Hippocampal formation (tissue), 2 donors: ENCODE measurements at places on chromosomes 2 and 18.

- DNase-seq: no peak
Observed at GRCh38 chr2:61357681-61358080, 113.2 kb downstream of the USP34 start.

- no peak for DNase-seq
Observed at GRCh38 chr2:11144077-11144737, 11.1 kb upstream of the SLC66A3 start.

DNA sequence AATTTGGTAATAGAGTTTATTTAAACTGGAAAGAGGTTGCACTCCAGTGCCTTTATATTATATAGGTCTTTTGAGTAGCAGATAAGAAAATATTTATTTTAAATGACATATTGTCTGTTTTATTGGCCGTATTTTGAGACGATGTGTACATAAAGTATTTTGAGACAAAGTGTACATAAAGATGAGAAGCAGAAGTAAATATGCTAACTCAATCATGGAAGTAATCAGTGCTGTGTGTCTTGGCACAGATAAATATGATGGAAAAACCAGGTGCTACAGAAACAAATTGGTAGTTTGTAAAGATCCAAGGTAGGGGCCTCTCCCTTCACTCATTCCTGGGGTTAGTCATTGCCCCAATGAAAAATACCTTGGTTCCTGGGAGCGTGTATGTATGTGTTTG, 382.9 kb downstream of the DSEL start:
- no peak for DNase-seq

DNA sequence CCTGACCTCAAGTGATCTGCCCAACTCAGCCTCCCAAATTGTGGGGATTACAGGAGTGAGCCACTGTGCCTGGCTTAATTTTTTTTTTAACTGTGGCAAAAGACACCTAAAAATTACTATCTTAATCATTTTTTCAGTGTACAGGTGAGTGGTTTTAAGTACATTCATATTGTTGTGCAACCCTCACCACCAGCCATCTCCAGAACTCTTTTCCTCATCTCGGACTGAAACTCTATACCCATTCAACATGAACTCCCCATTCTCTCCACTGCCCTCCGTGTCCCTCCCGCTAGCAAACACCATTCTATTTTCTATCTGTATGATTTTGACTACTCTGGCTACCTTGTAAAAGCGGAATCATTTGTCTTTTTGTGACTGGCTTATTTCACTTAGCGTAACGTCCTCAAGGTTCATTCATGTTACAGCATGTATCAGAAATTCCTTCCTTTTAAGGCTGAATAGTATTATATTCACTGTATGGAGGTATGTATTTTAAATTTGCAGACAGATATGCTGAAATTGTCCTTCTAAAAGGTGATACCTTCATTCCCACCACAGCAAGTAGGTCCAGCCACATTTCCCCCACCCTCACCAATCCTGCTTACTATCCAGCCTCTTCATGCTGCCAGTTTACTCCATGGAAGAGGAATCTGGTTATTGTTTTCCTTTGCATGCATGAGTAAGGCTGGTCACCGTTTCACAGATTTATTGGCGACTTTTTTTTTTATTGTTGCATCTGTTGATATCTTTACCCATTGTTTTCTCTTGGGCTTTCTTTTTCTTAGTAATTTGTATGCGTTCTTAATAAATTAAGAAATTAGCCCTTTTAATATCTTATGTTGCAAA, 40.6 kb upstream of the ANXA4 start:
- no peak for DNase-seq

DNA sequence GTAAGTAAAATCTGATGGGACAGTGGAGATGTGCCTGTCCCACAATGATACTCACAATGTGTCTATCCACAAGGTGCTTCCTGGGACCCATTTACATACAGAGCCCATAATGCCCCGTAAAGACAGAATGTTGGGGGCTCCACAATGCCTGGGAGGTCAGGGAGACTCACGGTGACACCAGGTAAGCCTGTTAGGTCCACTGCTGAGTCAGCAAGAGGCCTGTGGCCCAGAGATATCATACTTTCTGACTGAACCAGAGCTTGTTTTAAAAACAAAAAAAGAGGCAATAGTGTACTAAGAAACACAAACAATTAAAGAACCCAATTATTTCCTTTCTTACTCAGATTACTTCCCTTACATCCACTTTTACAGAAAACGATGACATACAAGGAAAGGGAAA, 771.1 kb upstream of the ID2 start:
- DNase-seq: no peak

DNA sequence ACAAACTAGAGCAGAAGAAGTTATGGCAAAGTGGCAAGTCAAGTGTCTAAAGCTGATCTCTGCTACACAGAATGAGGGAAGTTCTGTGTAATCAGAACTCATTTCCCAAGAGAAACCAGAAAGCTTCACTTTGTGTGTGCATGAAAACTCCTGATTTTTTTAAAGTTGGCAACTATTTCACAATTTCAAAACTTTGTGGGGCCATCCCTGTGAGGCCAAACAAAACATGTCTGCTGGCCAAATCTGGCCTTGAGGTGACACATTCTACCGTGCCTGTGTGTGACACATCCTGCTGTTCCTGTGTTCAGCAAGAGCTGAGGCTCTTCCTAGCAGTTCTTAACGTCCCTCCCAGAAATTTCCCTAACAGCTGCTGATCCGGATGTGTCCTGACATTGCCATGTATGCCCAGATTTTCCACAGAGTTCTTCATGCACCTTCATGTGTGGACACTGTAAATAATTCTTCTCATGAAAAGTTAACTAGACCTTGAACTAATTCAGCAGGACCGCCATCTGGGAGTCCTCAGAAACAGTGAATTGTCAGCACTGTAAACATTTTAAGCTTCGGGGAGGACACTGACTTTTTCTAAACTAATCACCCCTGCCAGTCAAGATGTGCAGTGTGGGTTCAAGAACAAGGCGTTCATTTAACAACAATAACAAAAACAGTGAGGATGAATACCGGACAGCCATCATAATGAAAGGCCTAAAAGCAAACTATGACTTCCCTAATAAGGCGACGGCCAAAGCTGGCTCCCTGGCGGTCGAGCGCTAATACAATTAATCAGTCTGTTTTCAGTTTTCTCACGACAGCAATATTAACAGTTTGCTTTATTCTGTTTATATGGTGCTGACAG, 99.0 kb downstream of the PLEKHM3 start:
- DNase-seq: no peak

DNA sequence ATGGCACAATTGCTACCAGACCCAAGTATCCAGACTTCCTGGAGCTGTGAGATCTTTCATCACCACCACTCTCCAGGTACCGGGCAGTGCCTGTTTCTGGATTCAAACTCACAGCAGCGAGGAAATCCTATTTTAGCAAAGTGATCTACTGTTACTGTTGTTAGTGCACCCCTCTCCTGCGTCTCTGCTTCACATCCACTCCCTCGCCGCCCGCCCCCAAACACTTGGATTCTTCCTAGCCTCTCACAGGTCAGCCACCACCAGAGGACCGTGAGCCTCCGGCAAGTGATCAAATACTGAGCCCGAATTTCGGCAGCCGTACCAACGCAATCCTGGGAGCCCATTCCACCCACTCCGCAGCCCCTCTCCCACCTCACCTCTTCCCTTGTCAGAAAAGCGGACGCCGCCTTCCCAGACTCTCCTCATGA, 519 bp downstream of the METTL4 start:
- DNase-seq: peak; percentile 71

DNA sequence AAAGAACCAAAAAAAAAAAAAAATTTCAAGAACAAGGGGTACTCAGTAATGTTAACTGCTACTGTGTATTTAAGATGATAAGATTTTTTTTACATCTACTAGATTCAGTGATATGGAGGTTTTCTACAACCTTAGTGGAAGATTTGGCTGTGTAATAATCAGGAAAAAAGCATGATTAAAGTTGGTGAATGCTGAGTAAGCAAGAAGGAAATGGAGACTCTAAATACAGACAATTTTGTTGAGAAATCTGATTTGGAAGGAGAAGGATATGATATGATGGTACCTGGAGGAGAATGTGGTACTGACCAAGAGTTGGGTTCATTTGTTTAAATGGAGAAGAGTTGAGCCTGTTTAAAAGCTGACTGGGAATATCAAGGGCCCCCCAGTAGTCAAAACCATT, 125.1 kb downstream of the WDPCP start:
- no peak for DNase-seq

- DNase-seq: no peak
Observed at GRCh38 chr2:65514555-65515195, 82.3 kb upstream of the SPRED2 start.

DNA sequence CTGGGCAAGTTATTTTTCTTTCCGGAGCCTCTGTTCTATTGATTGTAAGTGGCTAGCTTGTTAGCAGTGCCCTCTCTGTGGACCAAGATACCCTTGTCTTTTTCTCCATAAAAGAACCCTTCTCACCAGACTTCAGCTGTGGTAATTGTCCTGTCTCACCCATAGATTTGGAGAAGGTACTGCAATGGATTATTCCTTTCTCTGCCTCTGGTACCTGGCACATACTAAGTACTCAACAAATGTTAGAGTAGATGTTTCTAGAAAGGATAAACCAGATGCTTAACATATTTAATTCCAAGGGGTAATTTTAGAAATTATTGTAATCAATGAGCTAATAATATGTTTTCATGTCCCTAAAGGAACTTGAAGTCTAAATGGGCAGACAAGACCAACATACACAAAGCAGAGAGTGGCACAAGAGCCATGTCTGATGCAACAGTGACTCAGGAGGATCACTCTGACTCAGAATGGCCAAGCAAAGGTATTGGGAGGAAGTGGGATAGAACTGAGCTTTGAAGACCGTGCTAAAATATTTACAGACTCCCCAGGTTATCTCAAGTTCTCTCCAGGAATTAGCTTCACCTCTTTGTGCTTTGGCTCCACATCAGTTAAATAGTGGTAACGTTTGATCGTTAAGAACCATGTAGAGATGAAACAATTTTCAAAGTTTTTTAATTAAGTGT, 129.7 kb upstream of the OSR1 start:
- no peak for DNase-seq

DNA sequence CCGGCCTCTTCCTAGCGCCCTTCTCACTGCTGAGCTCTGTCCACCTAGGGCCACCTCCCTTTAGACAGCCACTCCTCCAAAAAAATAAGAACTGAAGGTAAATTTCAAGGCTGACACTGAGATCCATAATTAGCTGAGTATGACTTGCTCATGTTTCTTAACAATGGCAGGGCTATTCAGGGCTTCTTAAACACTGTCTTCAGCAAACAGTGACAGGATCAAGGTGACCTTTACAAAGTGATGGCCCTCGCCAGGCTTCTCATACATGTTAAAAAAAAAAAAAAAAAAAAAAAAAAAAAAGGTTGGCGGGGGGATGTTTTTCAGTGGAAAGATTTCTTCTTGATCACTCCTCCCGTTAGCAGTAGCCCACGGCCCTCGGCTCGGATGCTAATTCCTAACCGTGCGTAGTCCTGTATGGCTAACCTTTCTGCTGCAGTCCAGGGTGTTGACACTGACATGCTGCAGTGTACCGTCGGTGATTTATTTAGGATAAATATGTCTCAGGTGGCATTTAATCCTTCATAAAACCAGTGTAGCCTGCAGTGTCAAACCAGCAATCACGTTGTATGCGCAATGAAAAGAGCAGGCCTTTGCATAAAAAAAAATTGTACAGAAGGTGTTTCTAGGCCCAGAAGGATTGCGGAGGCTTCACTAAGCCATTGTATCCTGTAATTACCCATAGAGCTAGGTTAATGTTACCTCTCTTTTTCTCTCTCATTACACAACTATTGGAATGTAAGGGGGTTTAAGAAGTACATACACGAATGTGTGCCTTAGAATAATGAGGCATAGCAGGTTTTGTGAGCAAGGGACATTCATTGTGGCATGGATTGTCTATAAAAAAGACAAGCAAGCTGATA, 142.7 kb downstream of the PTGR3 start:
- DNase-seq: no peak

GRCh38 chr2:204407204-204408014, 137.9 kb upstream of the PARD3B start:
- DNase-seq: no peak

DNA sequence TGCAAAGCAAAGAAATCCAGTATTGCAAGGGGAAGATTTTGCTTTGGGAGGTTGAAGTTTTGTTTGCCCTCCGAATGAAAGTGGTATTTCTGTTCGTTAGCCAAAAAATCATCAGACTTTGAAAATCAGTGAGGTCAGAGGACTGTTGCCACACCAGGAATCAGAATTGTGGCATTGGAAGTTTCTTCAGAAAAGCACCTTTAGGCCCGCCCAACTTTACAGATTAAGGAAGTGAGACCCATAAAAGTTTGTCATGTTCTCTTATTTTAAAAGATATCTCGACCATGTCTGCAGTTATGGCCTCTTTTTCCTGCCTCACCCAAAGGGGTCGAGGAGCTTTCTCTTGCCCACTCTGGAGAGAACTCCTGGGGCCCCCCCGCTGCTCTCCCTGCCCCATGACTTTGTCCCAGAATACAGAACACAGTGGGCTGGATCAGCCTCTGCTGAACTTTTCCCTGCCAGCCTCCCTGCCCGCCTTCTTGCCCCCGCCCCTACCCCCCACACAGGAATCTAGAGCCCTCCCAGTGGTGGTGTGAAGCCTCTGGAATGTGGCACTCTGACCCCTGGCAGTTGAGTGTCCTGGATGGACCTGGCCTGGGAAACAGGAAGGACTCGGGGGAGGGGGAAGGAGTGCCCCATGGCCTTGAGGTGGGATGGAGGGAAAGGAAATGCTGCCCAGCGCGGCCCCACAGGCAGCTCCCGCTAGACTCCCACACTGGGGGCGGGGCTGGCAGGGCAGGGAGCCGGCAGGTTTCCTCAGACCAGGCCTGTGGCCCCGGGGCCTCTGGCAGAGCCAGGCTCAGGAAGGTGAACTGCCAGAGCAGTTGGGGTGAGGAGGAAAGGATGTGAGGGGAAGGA, 25.3 kb downstream of the CRIM1 start:
- no peak for DNase-seq

DNA sequence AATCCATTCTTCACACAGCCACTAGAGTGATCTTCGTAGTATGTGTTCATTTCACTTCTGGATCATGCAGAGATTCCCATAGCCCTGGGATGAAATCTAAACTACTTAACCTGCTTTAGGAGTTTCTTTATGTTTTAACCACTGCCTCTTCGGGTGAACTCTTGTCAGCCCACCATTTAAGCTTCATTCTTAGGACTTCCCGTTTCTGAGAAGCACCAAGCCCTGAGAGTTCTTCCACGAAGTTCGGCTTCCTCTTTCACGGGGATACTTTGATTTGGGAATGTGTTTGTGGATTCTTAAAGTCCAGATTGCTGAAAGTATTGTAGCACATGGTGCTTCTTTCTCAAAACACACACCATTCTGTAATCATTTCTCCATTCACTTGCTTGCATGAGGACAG, 205.0 kb downstream of the UBE2E3 start:
- no peak for DNase-seq

- DNase-seq: no peak
Observed at GRCh38 chr18:76518860-76519538, 24.0 kb upstream of the ZNF516 start.

DNA sequence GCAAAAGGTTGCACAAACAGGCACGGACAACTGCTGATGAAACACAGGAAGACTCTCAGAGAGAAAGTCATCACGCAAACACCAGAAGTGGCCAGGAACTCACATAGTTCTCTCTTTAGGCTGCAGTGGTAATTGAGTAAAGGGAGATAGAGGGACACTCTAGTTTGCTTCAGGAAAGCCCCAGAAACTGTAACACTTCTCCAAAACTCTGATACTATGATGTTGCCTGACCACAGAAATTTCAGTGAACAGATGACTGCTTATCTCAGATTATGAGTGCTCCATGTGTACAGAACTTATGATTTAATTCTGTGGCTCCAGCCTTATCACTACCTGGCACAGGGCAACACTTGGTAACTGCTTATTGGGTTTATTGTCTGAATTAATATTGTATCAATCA, 311.5 kb upstream of the GYPC start:
- no peak for DNase-seq
